ENCODE measurements at places on chromosomes 4 and X. TPM values are rescaled to one million over a fixed set of nuclear protein-coding genes. Genes with fewer than 3 reads are reported as not detected.

Gene PDGFRA
- 181 TPM for total RNA-seq

- H3K27me3 ChIP-seq = no peaks in the 10 kb centered on the region
- H3K4me1 ChIP-seq = no peaks in the 10 kb centered on the region
- H3K36me3 ChIP-seq = no peaks in the 10 kb centered on the region
- H3K4me3 ChIP-seq = no peak overlapping the region
- no peak for DNase-seq
These were observed 43.7 kb downstream of the UGT8 start for GRCh38 chr4:114642173-114642780.

Gene ARAP2
- 8.3 TPM for total RNA-seq

DNA sequence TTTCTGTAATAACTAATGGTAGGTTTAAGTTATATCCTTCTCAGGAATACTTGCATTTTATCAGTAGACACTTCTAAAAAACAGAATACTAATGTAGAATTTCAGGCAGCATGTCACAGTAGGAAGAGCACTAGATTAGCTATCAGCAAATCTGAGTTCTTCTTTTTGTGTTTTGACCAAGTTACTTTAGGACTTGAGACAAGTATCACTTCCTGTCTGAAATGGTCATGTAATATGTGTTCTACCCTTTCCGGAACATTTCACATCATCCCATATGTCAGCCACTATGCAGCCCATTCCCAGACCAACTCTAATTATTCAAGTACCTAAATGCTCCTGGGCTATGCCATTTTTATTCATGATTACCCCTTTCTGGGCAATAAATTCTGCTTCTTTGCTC, 401.8 kb upstream of the RPS6KA3 start:
- H3K27me3 ChIP-seq = no peaks in the 10 kb centered on the region
- H3K4me1 ChIP-seq = no peaks in the 10 kb centered on the region
- H3K4me3 ChIP-seq = no peak overlapping the region
- DNase-seq = no peak
- H3K27ac ChIP-seq = no peak overlapping the region
- no peaks in the 10 kb centered on the region for H3K36me3 ChIP-seq

- H3K4me1 ChIP-seq = no peaks in the 10 kb centered on the region
- H3K4me3 ChIP-seq = no peak overlapping the region
These were observed 99.1 kb upstream of the FAM47C start for GRCh38 chrX:36908801-36909675.

DNA sequence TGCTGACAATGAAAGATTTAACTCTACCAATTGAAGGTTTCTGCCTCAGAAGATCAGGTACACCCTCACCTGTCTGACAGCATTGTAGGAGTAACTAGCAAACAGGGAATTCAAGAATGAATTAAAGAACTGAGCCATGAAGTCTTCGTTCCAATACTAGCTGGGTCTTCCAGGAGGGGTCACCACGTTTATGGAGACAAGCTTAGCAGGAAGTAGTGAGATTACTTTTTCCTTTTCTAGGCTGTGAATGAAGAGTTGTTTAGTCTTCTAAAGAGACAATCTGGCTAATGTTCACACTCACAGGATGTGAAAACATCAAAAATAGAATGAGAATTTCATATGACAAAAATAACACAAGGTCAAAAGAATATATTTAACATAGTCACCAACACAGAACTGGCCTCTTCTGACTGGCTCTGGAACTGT, 54.9 kb downstream of the REELD1 start:
- H3K27ac ChIP-seq = no peak overlapping the region
- DNase-seq = no peak
- H3K4me3 ChIP-seq = no peak overlapping the region
- H3K36me3 ChIP-seq = no peaks in the 10 kb centered on the region
- no peaks in the 10 kb centered on the region for H3K4me1 ChIP-seq
- no peaks in the 10 kb centered on the region for H3K27me3 ChIP-seq

- no peak overlapping the region for H3K4me3 ChIP-seq
- DNase-seq = no peak
- H3K36me3 ChIP-seq = no peaks in the 10 kb centered on the region
- H3K4me1 ChIP-seq = no peaks in the 10 kb centered on the region
- no peaks in the 10 kb centered on the region for H3K27me3 ChIP-seq
These were observed 316.9 kb upstream of the AMOT start for GRCh38 chrX:113157496-113157895.

Gene CXorf49
- not detected for total RNA-seq

DNA sequence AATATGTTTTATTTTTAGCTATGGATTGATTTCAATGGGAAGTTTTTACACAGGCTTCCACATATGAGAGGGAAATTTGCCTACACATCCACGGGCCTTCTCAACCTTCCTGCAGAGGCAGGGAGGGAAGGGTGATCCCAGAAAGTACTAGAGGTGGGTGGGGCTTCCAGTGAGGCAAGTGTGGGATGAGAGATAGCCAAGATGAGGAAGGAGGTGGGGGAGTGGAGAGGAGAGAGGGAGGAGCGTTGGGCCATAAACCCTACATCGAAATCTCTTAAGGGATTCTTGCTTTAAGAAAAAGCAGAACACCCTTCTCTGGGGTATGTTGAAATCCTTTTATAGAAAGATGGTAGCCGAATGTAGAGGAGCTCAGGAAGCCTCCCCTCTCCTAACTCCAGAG, 19.0 kb downstream of the NKX6-1 start:
- H3K4me1 ChIP-seq = peaks cover 39% of the 10 kb centered on the region
- H3K27ac ChIP-seq = peak overlapping the region; percentile 38
- H3K27me3 ChIP-seq = no peaks in the 10 kb centered on the region
- no peak for DNase-seq

Gene LAP3
- 117 TPM for total RNA-seq
